LHCN-M2 (cell line): ENCODE measurements at places on chromosomes 16 and 17. TPM values are rescaled to one million over a fixed set of nuclear protein-coding genes. Genes with fewer than 3 reads are reported as not detected.
A peak's percentile ranks its signal among the peaks of the same experiment; 100 is the strongest.

GRCh38 chr16:84308120-84308519, 13.4 kb downstream of the WFDC1 start:
- DNase-seq: peak; percentile 47

GRCh38 chr17:74833501-74834377, 25.9 kb downstream of the GRIN2C start:
- DNase-seq: peak; percentile 58

CACNG4 gene
- not detected in 2 replicates for total RNA-seq

ACACA gene
- total RNA-seq: 23.7 and 35.0 TPM in 2 replicates

DGKE gene
- 2.6 and 3.2 TPM in 2 replicates for total RNA-seq

MILR1 gene
- total RNA-seq: 36.8 and 52.6 TPM in 2 replicates

GRCh38 chr16:68517606-68518166, 21.4 kb upstream of the ZFP90 start:
- no peak for DNase-seq

DNA sequence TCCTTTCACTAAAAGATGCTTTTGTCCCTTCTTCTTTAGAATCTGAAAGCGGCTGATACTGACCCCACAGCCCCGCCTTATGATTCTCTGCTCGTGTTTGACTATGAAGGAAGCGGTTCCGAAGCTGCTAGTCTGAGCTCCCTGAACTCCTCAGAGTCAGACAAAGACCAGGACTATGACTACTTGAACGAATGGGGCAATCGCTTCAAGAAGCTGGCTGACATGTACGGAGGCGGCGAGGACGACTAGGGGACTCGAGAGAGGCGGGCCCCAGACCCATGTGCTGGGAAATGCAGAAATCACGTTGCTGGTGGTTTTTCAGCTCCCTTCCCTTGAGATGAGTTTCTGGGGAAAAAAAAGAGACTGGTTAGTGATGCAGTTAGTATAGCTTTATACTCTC, 10.1 kb upstream of the TANGO6 start:
- no peak for DNase-seq

- no peak for DNase-seq
Measured at GRCh38 chr16:89031715-89032659, 55.0 kb upstream of the CBFA2T3 start.

- DNase-seq: no peak
Measured at GRCh38 chr17:72751746-72752145, 340.7 kb downstream of the SLC39A11 start.

GPR142 gene
- not detected in 2 replicates for total RNA-seq

DNA sequence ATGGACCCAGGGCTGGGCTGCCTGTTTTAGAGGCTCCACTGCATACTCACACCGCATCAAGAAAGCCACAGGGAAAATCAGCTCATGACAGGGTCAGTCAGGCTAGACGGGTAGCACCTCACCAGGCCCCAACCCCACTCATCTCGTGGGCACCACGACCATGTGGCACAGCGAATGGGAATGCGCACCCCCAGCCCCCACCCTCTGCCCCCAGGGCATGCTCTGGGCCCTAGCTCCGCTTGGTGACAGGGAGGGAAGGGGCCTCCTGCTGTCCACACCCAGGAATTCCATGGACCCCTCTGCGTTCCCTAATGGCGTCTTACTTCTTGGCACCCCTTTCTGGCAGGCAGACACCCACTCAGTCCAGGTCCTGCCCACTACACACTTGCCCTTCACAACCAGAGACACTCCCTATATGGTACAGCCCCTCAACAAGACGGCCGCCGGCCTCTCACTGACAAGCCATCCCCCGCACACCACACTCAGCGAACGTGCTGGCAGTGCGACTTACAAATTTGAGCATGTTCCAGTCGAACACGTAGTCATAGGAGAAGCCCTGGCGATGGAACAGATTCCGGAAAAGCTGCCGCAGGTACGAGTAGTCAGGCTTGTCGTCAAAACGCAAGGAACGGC, 22.1 kb downstream of the SLC16A3 start:
- no peak for DNase-seq

- DNase-seq: no peak
Measured at GRCh38 chr16:65509172-65509571, 387.3 kb upstream of the CDH11 start.

- DNase-seq: peak; percentile 72
Measured at GRCh38 chr17:10556301-10557005, 7.0 kb upstream of the MYH2 start.

DNA sequence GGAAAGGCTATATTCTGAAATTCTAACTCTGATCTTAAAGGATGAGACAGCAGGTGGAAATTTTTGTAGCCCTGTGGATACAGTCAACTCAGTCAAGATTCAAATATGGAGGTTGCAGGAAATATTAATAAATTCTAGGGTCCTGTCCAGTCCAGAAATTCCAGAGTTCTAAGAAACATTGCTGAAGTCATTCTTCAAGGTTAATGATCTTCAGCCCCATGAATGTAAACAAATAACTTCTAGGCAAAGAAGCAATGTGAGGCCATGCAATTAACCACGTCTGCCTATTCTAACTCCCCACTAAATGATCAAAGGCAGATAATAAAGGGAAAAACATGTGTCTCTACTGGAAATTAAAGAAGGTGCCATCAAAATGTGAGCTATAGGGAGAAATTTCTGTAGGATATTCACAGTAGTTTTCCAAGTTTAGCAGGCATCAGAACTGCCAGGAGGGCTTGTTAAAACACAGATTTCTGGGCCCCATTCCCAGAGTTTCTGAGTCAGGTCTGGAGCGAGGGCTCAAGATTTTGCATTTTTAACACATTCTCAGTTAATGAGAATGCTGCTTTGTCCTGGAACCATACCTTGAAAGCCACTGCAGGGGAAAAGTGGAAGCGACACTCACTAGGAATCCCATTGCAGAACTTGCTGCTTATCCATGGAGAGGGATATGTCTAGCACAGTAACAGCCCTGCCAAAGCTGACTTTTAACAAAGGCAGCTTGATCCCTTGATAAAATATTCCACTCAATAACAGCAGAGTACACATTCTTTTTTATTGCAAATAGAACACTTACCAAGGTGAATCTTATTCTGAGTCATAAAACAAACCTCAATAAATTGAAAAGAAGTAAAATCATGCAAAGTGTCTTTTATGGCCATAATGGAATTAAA, 61.8 kb downstream of the DNAH3 start:
- no peak for DNase-seq

CDRT15L2 gene
- total RNA-seq: not detected in 2 replicates

GRCh38 chr17:80092959-80093358, 8.4 kb upstream of the GAA start:
- DNase-seq: no peak

DNA sequence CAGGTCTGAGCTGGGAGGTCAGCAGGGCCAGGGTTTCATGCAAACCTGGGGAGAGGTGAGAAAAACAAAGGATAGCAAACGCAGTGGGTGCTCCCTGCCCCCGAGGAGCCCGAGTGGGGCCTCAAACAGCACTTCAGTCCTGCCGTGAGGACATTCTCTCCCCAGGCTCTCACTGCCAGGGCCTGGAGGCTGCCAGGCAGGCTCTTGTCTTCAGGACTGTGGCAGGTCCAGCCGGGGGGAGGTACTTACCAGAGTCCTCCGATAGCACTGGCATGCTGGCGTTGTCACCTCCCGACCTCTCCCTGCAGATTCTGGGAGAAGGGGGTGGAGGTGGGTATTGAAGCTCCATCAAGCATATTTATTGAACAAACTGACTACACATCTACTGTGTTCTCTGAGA, 1.3 kb downstream of the MPP3 start:
- no peak for DNase-seq
